ENCODE measurements at places on chromosomes 7 and 10.

GRCh38 chr10:77865580-77866324 lies 60.8 kb downstream of the DLG5 start:
- no peak for DNase-seq

DNA sequence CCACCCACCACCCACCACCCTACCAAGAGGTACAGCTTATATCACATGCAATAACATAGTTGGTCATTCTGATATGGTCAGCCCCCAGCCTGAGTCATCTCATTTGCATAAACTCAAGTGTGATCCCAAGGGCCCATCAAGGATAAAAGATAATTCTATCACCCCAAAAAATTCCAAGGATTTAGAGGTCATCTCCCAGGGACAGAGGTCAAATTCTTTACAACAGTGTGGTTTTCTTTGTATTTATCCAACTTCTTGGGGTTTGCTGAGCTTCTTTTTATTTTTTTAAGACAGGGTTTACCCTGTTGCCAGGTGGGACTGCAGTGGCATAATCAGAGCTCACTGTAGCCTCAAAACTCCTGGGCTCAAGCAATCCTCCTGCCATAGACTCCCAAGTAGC lies 9.4 kb upstream of the GTPBP10 start:
- no peak for DNase-seq

- no peak for DNase-seq
Observed at GRCh38 chr7:42198296-42198695, 38.7 kb downstream of the GLI3 start.

DNA sequence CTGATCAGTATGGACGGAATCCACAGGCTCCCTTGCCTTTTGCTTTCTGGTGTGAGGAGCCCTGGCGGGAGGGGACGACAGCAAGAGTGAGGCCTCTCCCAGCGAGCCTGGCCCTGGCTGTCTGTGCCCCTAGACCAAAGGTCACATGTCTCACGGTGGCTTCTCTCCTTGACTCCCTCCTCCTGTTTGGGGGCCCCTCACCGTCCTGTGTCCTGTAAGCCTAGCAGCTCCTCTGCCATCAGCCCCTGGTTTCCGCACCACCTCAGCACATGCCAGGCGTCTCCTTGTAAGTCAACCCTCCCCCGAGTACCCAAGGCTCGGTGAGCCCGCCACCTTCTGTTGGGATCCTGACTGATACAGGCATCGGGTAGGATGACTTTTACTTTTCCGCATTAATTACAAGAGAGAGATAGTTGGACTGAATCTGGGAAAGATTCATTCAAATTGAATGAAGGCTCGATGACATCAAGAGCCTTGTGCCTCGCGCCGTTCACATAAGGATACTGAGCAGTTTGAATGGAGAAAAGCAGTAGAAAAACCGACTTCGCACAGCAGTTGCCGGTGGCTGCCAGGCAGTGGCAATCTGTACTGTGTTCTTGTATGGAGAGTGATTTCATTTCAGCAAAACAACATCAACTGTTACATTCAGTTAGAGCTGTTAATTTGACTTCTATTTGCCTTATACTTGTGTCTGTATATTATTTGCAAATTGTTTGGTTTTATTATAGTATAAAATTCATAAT lies 119.8 kb downstream of the XRCC2 start:
- DNase-seq, result no peak

- no peak for DNase-seq
Observed at GRCh38 chr7:51647486-51647885, 330.9 kb upstream of the COBL start.

DNA sequence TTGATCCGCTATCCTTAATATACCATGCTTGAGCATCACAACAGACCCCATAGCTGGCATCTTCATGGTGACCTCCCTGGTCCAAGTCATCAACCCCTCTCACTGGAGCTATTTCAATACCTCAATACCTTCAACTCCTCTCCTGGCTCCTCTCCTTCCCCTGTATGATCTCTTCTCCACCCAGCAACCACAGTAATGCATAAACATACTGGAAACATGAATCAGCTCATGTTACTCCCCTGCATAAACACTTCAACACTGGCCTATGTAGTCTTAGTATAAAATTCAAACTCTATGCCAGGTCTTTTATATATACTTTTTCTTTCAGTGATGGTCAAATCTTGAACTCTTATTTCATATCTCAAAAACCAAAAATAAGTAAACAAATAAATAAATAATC lies 31.8 kb upstream of the TMEM273 start:
- DNase-seq, result no peak

All from ecto neural progenitor cell (in vitro differentiated cells).